ENCODE measurements at places on chromosomes 12 and 14.

GRCh38 chr12:56670836-56671235, 17.2 kb downstream of the PTGES3 start:
- no peak for DNase-seq

- DNase-seq, result no peak
Measured at GRCh38 chr12:26937443-26937862, 328 bp downstream of the INTS13 start.

DNA sequence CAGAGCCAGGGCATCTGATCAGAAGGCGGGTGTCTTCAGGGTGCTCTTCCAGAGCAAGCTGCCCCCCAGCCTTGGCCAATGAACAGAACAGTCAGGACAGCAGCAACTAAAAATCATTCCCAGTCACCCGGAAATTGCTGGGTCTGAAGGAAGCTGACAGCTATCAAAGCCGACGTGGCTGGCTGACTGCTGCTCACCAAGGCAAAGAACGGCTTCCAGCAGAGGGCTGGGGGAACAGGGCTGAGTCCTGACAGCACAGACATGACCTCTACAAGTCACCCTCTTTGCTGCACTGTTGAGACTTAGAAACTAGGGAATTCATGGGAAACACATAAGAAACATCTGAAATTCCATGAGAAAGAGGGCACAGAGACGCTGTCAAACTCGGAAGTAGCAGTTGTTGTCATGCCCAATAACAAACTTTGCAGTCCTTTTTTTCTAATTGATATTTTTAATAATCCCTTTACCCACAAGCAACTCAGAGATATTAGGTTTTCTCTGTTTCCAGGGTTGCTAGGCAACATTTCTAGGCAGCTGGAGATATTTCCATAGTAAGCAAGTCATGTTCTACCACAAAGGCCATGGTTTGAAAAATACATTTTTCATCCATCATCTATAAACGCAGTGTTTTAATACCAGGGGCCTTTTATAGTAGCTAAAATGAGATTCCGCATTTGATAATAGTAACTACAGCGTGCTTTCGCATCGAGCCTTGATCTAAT, 365.2 kb downstream of the SEC23A start:
- no peak for DNase-seq

DNA sequence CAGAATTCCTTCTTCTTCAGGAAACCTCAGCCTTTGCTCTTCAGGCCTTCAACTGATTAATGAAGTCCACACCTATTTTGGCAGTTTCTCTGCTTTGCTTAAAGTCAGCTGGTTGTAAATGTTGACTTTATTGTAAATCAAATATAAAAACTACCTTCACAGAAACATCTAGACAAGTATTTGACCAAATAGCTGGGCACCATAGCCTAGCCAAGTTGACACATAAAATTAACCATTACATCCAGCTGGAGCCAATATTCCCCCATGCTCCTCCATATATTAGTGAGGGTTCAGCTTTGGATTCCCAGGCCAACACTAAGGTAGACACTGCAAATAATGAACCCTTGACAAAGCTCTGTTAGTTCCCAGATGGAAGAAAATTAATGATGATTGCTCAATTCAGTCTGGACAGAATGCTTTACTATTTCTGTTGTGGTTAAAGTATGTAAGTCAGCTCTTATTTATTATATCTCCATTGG, 125.5 kb downstream of the ZFP36L1 start:
- DNase-seq, result no peak

DNA sequence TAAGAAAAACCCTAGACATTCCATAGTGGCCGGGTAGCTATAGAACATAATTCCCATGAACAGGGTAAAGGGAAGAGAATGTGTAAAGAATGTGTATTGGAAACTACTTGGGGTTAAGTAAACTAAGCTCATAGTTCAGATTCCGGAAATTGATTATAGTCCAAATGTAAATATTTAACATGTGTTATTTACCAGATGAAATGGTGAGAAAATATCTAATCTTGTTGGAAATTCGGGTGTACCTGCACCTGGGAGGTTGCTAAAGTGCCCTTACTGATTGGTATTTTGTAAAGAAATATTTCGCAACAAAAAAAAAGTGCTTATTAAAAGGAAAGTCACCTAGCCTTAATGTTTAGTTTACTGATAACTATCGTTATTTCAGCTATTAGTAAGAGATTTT, 14.4 kb downstream of the RASSF9 start:
- DNase-seq, result no peak

DNA sequence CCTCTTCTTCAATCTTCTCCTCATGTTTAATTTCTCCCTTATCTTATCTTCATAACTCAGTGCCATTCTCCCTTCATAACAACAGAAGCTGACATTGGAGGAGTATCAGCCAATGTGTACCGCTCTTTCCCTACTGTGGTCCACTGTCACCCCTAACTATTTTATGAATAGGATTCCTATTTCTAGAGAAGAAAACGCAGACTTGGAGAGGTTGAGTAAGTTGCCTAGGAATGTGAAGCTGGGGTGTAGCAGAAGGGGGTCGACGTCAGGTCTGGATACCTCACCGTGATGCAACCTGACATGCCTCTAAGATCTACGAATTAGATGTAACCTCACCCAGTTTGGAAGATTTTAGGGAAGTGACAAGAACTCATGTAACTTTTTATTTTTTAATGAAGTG, 17.1 kb downstream of the LMO3 start:
- DNase-seq, result no peak

- no peak for DNase-seq
Measured at GRCh38 chr14:73267474-73267873, 30.2 kb downstream of the PAPLN start.

DNA sequence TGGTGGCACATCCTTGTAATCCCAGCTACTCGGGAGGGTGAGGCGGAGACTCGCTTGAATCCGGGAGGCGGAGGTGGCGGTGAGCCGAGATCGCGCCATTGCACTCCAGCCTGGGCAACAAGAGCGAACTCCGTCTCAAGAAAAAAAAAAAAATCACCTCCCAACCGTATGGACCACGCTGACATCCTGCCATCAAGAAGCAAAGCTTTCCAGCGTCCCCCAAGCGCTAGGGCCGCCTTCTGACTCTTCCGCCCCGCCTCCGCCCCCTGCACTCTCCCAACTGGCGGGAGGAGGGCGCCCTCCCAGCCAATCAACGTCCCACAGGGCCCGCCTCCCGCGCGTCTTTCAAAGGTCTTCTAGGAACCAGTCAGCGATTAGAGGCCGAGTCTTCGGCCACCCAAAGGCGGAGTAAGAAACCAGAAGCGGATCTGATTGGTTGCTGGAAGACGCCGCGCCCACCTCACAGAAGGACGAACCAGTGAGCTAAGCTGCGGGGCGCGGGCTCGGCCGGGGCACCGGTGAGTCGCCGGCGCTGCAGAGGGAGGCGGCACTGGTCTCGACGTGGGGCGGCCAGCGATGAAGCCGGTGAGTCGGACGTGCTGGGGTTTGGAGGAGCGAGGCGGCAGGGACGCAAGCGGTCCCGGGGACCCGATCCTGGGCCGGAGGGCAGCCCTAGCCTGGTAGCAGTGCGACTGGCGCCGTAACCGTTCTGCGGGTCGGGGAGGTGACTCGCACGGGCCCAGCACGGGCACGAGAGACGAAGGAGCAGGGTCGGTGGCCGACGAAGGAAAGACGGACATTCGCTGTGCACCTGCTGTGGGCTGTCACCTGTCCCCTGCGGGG, at the start of gene CDKN3:
Gene CDKN3, plus strand, starts transcription at position 515 of the 843 bp plus-strand sequence. Its CDS starts 62 bp downstream, at position 577.
- peak; percentile 98 for DNase-seq

GRCh38 chr12:89932954-89933353, 224.3 kb upstream of the ATP2B1 start:
- no peak for DNase-seq

GRCh38 chr12:32272465-32272864, 126.9 kb upstream of the FGD4 start:
- no peak for DNase-seq

- peak; percentile 11 for DNase-seq
Measured at GRCh38 chr12:71108355-71108754, 49.4 kb downstream of the TSPAN8 start.

- no peak for DNase-seq
Measured at GRCh38 chr14:74415115-74415437, 10.9 kb downstream of the SYNDIG1L start.

DNA sequence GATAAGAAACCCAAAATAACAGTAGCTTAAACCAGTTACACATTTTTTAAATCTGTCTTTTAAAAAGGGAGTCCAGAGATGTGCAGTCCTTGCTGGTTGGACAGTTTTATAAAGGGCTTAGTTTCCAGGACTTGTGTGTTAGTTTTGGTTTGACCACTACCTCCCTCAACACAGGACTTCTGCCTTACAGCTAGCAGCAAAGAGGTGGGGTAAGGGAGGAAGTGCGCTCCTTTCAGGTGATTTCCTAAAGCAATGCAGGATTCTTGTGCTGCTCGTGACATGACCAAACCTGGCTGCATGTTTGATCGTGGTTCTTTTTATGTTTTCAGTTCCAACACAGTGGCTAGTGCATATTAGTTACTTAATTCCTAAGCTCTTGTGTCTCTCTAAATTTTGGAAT, 266.2 kb downstream of the TMTC2 start:
- no peak for DNase-seq
